Stimulated activated CD4-positive, alpha-beta T cell treated with anti-CD3 and anti-CD28 coated beads, TNF-alpha, amount 100 ng/mL, for 4 hours (primary cell): ENCODE measurements at places on chromosomes 2 and 18.

DNA sequence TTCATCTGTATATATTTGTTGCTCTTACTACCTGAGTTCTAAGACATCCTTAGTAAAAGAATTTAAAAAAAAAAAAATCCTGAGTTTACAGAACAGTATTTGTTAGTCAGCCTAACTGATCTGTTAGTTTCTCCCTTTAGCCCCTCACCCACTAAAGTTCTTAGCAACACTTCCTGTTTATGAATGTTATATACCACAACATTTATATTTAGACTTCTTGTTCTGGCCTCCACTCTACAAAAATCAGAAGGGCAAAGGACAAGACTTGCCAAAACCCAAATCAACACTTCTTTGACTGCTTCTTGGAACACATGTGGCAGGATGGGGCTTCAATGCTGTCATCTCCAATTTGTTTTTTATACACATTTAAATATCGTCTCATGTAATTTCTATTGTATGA is 71.1 kb downstream of the MGAT5 start:
- no peak for DNase-seq

- no peak for DNase-seq
These were observed 122.2 kb downstream of the TANC1 start for GRCh38 chr2:159090514-159091201.

DNA sequence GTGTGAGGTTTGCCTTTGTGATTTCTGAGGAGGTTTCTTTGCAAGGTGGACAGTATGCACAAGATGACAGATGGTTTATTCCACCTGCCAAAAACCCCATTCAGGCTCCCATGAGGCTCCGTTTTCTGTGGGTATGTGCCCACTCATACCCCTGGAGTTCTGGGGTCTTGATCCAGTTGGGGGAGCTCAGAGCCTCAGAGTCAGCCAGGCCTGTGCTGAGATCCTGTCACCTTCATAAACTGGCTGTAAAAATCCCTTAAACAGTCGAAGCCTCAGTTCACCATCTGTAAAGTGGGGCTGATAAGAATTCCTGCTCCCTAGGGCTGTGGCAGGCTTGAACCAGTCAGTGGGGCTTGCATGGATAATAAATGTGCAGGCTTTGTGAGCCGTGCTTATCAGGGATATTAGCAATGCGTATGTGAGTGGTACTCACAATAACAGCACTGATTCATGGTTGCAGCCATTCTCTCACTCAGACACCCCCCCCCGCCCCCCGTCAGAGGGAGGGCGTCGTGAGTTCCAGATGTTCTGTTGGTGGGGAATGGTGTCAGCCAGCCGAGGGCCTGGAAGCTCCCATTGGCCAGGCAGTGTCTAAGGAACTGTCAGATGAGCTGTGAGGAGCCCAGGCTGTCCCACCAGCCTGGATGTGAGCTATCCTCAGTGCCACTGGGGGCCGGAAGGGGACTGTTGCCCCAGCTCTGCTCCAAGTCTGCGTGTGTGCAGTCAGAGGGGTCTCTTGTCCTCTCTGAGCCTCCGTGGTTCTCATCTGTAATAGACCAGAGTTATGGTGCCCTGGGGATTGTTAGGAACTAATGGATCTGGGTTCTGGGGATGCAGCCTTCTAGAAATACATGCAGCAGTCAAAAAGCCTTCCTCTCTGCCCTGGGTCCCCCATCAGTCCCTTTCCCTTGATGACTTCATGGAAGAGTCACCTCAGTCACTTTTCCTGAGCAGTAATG is 51.7 kb downstream of the KCNIP3 start:
- no peak for DNase-seq

DNA sequence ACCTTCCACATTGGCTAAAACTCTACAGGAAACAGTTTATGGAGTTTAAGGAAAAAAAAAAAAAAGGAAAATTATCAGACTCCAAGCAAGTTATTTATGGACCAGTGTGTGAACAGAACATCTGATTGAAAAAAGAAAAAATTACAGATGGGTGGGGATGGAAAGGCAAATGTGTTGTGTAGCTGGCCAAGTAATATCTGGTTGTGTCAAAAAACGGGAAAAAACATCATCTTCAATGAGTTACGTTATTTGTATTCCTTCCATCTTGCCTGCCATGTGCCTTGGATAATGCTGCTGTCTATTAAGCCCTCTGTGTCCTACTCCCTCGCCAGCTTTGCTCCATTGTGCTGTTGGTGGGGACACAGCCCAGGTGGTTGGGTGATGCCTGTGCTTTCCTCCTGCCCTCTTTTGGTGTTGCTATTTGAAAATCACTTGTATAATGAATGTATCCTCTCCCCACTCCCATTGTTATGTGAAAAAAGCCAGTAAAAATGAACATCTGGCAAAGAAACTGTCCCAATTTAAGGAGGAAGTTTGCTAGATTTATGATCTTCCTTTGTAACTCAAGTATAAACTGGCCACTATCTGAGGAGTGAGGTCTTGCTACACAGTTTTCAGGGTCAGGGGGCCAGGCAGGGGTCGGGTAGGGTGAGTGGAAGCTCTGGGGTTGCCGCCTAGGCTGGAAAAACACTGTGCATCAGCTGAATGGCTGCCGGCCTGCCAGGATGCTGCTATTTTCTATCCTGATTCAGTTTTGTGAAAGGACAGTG is 155.9 kb downstream of the FMNL2 start:
- no peak for DNase-seq

GRCh38 chr2:47002480-47003381 is 87.1 kb upstream of the MCFD2 start:
- DNase-seq: no peak

DNA sequence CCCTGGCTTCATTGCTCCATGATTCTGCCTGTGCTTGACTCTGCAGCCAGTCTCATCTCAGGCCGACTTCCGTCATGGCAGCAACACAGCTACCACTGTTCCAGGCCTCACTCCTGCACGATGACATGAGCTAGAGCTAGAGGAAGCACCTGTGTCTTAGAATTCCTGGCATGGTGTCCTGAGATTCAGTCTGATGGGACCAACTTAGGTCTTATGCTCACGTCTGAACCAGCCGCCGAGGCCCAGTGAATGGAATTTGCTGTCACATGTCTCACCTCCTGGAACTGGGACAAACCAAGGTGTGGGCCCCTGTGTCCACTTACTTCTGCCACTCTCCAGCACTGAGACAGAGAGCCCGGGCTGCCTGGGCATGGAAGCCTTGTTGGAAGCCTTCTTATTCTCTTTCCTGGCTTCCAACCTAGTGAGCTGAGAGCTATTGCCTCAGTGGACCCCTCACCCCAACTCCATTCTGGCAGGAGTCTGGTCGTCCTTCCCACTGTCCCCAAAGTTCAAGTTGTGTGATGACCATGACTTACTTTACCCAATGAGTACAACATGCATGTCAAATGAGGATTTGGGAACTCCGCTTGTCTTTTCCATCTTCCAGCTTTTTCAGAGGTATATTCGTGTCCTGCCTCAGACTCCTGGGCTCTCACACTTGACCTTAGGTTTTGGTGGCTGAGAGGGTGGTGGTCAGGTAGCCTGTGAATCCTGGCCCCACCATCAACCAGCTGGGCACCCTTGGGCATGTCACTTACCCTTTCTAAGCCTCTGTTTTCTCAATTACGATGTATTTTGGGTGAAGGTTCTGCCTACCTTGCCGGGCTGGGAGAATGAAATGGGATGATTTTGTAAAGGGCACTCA is 39.1 kb upstream of the HS6ST1 start:
- no peak for DNase-seq

- no peak for DNase-seq
These were observed 37.8 kb downstream of the HS6ST1 start for GRCh38 chr2:128280901-128281321.
